Chondrocyte (in vitro differentiated cells): ENCODE measurements at places on chromosomes 1 and 21.

DNA sequence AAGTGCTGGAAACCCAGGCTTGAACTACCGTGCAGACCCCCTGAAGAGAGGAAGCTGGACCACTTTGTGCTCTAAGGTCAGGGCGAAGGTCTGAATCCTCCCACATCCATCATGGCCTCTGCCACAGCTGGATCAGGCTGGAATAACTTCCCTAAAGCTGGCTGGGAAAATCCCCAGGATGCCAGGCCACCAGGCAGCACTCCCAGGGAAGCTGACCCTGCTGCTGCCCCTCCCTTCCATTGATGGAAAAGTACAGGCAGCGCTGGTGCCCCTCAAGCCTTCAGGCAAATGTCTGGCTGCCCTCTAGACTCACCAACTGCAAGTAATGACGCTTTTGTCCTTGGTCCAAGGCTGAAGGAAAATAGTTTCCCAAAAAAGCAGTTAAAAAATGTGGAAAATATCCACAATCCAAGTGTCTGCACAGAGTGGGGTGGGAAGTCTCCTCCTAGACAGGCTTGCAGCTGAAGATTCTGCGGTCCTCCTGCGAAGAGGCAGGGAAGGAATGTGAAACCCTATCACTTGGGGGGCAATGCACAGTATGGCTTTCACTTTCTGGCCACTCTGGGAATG, 39.9 kb upstream of the TSPAN2 start:
- DNase-seq = no peak
- no peak overlapping the region for H3K4me3 ChIP-seq
- H3K27ac ChIP-seq = peak overlapping the region; percentile 60

DNA sequence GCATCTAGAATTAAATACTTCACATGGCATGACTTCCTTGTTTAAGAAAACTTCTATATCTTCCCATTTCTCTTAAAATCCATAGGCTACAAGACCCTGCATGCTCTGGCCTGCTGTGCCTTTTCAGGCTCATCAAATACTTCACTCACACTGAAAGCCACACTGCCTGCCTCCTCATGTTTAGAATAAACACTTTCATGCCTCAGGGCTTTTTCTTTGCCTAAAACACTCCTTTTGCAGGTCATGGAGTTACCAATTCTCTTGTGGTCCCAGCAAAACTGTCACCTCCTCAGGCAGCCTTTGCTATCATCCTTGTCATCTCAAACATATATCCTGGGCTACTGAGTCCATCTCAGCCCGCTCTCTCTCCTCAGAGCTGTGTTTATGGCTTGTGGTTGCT, 5.5 kb downstream of the SGIP1 start:
- no peak for DNase-seq
- H3K4me3 ChIP-seq = peak overlapping the region; percentile 7
- H3K27me3 ChIP-seq = no peaks in the 10 kb centered on the region
- peak overlapping the region; percentile 45 for H3K27ac ChIP-seq
- peaks cover 91% of the 10 kb centered on the region for H3K4me1 ChIP-seq

DNA sequence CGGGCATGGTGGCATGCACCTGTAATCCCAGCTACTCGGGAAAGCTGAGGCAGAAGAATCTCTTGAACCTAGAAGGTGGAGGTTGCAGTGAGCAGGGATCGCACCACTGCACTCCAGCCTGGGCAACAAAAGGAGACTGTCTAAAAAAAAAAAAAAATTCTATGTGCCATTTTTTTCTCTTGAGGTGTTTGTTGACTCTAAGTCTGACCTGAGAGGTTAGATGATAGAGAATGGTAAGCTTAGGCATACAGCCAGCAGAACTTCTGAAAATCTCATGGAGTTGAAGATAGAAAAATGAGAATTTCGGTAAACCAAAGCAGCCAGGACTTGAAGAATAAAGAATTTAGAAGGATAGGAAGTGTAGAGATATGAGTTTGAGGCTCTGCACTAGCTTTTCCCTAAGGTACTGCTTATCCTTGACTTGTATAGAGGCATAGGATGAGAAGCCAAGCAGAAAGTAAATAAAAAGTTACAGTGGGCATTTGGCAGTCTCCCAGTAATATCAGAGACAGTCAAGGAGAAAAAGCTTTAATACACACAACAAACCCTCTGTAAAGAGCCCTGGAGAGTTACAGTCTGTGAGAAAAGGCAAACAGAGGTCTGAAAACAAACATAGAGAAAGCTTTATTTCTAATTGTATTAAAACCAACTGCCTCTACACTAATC, 24.3 kb downstream of the F13B start:
- no peak overlapping the region for H3K27ac ChIP-seq
- no peak for DNase-seq
- peaks cover 24% of the 10 kb centered on the region for H3K27me3 ChIP-seq
- no peaks in the 10 kb centered on the region for H3K4me1 ChIP-seq
- H3K4me3 ChIP-seq = no peak overlapping the region

DNA sequence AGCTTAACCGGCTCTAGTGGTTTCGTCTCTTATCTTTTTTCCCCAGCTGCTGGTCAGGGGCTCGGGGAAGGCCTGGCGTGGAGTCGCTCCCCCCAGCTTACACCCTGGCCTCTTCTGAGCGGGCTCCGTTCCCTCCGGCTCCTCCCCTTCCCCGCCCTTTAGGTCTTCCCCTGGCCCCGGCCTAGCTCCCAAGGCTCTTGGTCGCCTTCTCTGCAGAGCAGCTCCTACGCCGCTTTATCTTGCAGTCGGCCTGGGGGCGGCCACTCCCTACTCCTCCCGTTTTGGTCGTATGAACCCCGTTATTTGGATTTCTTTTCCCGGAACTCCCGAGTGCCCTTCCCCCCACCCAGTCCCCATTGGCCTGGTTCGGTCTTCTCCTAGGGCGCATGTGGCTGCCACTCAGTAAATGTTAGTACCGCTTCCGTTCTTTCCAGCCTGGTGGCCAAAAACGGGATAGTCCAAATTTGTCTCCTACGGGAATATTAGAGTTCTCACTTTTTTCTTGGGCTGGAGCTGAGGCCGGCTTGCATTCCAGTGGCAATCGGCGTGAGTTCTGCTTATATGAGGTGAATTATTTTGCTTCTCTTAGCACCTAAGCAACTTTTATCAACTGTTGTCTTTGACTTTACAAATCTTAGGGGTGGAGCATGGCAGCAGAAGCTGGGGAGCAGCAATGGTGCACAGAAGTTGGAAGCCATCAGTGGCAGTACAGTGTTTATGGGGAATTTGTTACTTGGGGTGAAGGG, 467 bp downstream of the THRAP3 start:
- H3K4me1 ChIP-seq = peaks cover 32% of the 10 kb centered on the region
- peak overlapping the region; percentile 88 for H3K4me3 ChIP-seq
- H3K27me3 ChIP-seq = no peaks in the 10 kb centered on the region
- peaks cover 7% of the 10 kb centered on the region for H3K36me3 ChIP-seq
- peak; percentile 93 for DNase-seq
- H3K27ac ChIP-seq = peak overlapping the region; percentile 100

DNA sequence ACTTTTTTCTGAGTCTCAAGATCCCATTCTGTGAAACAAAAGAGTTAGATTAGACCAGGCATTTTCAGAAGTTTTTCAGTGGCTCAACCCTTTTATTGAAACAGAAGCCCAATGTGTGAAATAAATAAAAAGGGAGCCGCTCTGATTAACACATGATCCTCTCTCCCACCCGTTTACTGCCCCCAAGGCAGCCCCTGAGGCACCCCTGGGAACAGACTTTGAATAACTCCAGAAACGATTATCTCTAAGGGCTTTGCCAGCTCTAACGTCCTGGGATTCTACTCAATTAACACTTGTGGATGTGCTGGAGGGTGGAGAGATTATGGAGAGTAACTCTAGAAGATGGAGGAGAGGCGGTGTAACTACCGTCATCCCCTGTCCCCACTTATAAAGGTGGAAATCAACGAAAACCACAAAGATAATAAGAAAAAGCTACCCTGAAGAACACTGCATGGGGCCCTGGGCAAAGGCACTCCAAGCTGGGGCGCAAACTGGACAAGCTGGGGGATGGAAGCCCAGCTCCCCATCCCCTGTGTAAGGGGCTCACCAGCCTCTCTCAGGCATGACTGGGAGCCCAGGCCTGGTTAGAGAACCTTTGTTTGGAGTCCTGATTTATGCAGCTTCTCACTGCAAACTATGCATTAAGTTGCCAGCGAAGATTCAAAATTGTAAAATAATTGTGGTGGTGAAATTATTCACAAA, 39.0 kb upstream of the GRIK3 start:
- no peaks in the 10 kb centered on the region for H3K4me1 ChIP-seq
- H3K27me3 ChIP-seq = peaks cover 12% of the 10 kb centered on the region
- no peak overlapping the region for H3K27ac ChIP-seq
- H3K36me3 ChIP-seq = no peaks in the 10 kb centered on the region
- DNase-seq = no peak

DNA sequence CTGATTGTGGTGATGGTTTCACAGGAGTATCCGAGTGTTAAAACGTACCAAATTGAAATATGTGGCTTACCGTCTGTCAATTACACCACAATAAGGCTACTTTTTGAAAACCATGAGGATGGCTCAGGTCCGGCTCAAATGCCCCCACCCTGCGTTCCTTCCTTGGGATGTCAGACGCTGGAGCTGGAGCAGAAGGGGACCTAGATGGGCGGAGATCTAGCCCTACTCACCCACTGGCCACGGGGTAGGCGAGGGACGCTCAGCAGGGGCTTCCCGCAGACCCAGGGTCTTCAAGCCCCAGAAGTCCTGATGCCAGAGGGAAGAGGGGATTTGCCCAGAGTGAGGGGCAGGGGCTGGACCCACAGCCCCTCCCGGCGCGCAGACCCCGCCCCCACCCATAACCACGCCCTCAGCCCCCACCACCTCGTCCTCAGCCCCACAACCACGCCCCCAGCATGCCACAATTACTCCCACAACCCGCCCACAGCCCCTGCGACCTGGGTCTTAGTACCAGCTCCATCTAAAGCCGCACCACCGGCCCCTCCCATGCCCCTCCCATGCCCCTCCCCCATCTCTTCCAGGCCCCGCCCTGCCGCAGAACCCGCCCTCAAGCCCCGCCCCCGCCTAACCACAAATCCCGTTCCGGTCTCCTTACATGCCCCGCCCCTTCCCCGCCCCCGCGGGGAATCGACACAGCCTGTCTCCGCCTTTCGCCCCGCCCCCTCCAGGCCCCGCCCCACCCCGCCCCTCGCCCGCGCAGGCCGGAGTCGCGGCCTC, at the start of gene LRRC3:
TSS of gene LRRC3 (plus strand) at position 764 of the 777 bp plus-strand sequence. CDS start 1,135 bp downstream, outside the sequence.
- peaks cover 2% of the 10 kb centered on the region for H3K36me3 ChIP-seq
- H3K4me3 ChIP-seq = peak within 1 kb of the TSS; percentile 77
- H3K27me3 ChIP-seq = peaks cover 23% of the 10 kb centered on the region
- no peak for DNase-seq

GRCh38 chr1:22044690-22045420, 7.7 kb upstream of the CDC42 start:
- H3K4me3 ChIP-seq = no peak overlapping the region
- no peaks in the 10 kb centered on the region for H3K36me3 ChIP-seq
- H3K27ac ChIP-seq = peak overlapping the region; percentile 90
- H3K27me3 ChIP-seq = no peaks in the 10 kb centered on the region

DNA sequence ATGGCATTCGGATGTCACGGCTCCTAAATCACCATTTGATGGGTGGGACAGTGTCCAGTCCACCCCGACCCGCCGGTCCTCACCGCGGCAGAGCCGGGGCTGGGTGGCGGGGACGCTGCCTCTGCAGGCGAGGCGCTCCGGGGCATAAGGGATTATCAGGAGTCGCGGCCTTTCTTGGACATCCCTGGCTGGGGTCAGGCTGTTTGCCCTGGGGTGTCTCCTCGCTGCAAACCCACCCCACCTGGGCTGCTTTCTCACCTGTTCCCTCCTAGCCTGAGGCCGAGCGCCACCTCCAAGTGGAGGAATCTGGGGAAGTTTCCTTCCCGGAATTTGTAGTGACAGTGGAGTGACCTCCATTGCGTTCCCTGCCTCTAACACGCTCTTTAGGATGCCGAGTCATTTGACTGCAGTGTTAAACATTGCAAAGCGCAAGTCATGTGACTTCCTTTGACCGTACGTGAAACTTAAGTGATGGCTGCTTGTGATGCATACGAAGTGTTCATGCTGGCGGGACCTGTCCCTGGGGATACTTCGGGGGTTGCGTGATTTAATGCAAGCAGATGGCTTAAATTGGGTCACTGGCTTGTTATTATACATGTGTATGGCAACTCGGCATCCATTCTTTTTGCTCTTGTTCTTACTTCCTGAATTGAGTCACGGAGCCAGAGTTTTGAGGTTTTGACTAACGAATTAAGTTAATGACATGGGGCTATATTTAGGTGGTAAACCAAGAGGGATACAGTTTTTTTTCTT, 536 bp downstream of the LGALS8 start:
- H3K27ac ChIP-seq = peak overlapping the region; percentile 96
- no peak for DNase-seq

DNA sequence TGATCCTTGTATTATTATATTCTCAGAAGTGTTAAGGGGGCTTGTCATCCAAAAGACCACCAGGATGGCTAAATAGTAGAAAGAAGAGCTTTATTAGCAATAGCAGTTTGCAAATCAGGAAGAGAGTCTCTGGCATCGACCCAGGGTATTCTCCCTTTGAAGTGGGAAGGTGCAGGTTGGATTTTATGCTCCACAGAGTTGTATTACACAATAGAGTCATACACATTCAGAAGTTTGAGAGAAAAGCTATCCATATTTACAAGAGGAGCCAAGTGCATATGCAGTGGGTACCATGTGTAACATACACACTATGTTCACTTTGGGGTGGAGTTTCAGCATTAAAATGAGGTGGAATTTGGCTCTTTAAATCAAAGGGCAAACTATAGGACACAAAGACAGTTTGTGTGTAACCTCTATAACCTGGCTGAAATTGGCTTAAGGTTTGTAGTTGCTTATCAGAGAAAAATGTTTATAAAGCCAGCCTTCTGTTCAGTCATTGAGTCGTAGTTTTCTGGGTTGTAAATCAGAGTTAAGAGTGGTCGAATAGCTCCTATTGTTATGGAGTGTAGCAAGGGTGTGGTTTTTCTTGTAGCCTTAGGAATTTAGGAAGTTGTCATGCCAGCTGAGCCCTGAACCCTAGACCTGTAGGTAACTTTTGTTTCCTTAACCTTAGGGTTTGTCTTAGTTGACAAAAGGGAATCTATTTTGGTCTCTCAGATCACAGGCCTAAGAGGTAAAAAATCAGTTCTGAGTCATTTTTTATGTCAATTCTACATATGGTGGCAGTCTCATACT, 125.3 kb downstream of the DNM3 start:
- H3K4me3 ChIP-seq = no peak overlapping the region
- H3K27ac ChIP-seq = no peak overlapping the region
- no peak for DNase-seq
- no peaks in the 10 kb centered on the region for H3K36me3 ChIP-seq
